ENCODE measurements at places on chromosomes 6 and 20.

GRCh38 chr6:17879184-17879583 is 108.3 kb downstream of the KIF13A start:
- DNase-seq, result no peak

DNA sequence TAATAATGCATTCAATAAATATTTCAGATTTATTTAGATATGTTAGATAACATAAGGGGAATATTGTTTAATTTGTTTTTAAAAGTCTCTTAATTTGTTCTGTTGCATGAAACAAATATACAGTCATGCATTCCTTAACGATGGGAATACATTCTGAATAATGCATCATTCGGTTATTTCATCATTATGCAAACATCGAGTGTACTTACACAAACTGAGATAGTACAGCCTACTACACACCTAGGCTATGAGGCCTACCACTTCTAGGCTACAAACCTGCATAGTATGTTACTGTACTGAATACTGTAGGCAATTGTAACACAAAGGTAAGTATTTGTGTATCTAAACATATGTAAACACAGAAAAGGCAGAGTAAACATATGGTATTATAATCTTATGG is 118.7 kb downstream of the EPHA7 start:
- DNase-seq, result no peak

DNA sequence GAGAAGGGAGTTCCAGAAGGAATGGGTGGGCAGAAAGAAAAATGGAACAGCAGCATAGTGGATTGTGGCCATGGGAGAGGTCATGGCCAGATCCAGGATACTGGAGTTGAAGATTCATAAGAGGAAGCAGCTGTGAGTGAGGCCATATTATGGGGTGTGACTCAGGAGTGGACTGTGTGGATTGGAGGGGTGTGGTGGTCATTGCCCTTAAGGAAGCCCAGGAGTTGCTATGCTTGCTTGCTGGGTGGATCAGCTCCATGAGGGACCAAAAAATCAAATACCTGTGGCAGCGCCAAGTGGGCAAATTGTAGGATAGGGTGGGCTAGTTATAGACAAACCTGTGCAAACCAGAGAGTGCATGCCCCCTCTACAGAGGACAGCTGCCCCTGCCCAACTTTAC is 18.3 kb downstream of the LRRC1 start:
- DNase-seq, result no peak

GRCh38 chr20:49567421-49568277 is at the start of gene PTGIS:
PTGIS (minus strand) TSS chr20:49568137; CDS start chr20:49568116, 21 bp downstream.
- no peak for DNase-seq

GRCh38 chr20:57977141-57977540 is 251.3 kb downstream of the ANKRD60 start:
- DNase-seq, result no peak

- no peak for DNase-seq
Observed at GRCh38 chr6:3357678-3358077, 98.9 kb downstream of the PSMG4 start.

DNA sequence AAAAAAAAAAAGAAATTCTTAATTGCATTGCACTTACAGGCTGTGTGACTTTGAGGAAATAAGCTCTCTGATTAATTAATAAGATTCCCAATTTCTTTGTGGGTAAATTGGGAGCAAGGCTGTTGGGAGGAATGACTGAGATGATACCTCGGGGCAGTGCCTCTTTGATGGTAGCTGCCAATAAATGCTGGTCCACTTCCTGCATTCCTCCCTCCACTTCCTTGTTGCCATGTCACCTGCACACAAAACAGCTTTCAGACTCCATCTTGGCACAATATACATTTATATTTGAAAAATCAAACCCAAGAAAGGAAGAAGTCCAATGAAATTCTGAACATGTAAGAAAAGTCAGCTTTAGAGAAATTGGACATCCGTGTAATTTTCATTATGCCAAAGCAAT is 45.1 kb downstream of the MTHFD1L start:
- no peak for DNase-seq

DNA sequence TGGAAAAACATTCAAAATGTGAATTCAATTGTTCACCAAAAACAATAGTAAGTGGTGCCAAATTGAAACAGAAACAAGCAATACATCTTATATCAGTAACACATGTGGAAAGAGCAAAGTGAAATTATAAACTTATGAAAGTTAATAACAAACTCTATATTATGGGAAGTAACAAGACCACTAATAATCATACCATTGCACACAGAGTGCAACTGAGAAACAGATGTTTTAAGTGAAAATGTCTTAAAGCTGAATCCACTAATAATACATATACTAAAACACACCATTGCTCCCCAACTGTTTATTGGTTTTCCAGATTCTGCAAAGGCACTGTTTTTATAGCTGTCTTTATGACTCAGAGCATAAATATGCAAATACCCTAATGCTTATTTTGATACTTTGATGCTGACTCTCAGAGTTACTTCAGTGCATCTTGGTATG is 292.3 kb downstream of the RFPL4B start:
- DNase-seq, result no peak

DNA sequence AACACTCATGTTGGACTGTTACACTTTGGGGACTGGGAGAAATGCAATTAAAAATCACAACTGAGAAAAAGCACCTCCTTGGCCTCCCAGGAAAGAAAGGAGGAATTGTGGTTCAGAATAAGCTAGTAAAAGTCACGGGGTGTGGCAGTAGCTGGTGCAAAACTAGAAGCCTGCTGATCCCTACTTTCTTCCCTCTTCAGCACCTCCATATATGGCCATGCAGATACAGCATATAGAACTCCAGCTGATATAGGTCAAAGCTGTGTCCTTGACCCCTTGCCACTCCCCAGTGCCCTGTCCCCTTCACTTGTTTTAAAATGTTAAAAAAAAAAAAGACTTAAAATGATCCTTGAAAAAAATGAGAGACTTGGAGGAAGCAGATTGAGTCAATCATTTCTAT is 5.5 kb upstream of the FLRT3 start:
- no peak for DNase-seq

- no peak for DNase-seq
Observed at GRCh38 chr6:11142296-11143027, 30.9 kb upstream of the ERVFRD-1 start.

GRCh38 chr6:168447282-168447681 is 6.3 kb downstream of the SMOC2 start:
- DNase-seq, result peak; percentile 70

Measured in Karpas-422 (cell line).